ENCODE measurements at places on chromosomes 6 and 20. TPM values are rescaled to one million over a fixed set of nuclear protein-coding genes. Genes with fewer than 3 reads are reported as not detected.

TMEM170B gene
- polyA plus RNA-seq, result 0.54 TPM

ASCC3 gene
- polyA plus RNA-seq, result 6.8 TPM

DNA sequence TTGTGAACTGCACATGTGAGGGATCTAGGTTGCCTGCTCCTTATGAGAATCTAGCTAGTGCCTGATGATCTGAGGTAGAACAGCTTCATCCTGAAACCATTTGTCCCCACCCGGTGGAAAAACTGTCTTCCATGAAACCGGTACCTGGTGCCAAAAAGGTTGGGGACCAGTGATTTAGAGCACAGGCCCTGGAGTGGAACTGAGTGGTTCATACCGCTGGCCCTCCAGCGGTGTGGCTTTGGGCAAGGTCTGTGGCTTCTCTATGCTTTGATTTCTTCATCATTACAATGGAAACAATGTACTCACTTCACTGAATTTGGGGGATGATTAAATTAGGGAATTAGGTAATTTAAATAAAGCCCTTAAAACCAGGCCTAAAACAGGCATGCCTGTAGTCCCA lies 36.3 kb downstream of the CD164 start:
- no peaks in the 10 kb centered on the region for H3K36me3 ChIP-seq
- H3K27me3 ChIP-seq, result no peaks in the 10 kb centered on the region
- no peak overlapping the region for H3K27ac ChIP-seq
- H3K4me1 ChIP-seq, result peaks cover 47% of the 10 kb centered on the region

- no peak overlapping the region for H3K27ac ChIP-seq
- H3K36me3 ChIP-seq, result no peaks in the 10 kb centered on the region
- H3K4me3 ChIP-seq, result no peak overlapping the region
- DNase-seq, result no peak
Observed at GRCh38 chr6:47922391-47922790, 140.6 kb downstream of the OPN5 start.

APMAP gene
- polyA plus RNA-seq, result 12.3 TPM

VWA7 gene
- polyA plus RNA-seq, result 2.9 TPM

FOXQ1 gene
- 1.7 TPM for polyA plus RNA-seq

DNA sequence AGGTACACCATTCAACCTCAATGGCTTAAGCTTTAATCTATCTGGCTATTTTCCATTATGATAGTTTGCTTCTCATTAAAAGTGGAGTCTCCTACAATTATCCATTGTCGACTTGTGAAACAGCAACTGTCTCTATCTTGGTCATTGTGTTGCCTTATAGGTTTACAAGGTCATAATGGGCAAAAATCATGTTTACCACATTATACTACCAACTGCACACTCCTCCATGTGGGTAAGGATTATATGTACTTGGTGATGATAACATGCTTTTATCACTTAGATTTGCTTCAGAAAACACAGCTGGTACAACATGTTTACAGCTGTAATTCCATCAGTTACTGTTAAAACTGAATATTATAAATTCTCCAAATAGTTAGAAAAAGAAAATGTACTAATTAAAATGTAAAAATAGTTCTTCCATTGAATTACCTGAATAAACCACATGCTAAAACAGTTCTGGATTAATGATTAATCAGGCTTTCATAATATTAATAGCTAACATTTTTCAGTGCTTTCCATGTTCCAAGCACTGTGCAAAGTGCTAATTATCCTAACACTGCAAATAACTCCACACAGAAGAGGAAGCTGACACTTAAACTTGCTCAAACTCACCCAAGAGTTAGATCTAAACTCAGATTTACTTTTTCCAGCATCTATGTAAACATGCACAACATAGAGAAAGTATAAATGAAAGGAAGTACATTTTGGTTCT lies 96.7 kb downstream of the OGFRL1 start:
- peaks cover 4% of the 10 kb centered on the region for H3K36me3 ChIP-seq
- H3K4me3 ChIP-seq, result no peak overlapping the region
- no peaks in the 10 kb centered on the region for H3K27me3 ChIP-seq

- H3K4me3 ChIP-seq, result no peak overlapping the region
- H3K36me3 ChIP-seq, result no peaks in the 10 kb centered on the region
- no peaks in the 10 kb centered on the region for H3K27me3 ChIP-seq
- H3K4me1 ChIP-seq, result peaks cover 8% of the 10 kb centered on the region
- DNase-seq, result no peak
Observed at GRCh38 chr20:14790771-14791620, 453.6 kb upstream of the FLRT3 start.

RBPJL gene
- 1.4 TPM for polyA plus RNA-seq

SYNJ2 gene
- polyA plus RNA-seq, result 7.0 TPM

Measured in small intestine (tissue), 16 donors.